ENCODE measurements at places on chromosomes 11 and 22.

GRCh38 chr11:12653729-12654128, 20.5 kb upstream of the TEAD1 start:
- DNase-seq, result no peak

- no peak for DNase-seq
Observed at GRCh38 chr22:44760476-44760875, 8.1 kb downstream of the ARHGAP8 start.

DNA sequence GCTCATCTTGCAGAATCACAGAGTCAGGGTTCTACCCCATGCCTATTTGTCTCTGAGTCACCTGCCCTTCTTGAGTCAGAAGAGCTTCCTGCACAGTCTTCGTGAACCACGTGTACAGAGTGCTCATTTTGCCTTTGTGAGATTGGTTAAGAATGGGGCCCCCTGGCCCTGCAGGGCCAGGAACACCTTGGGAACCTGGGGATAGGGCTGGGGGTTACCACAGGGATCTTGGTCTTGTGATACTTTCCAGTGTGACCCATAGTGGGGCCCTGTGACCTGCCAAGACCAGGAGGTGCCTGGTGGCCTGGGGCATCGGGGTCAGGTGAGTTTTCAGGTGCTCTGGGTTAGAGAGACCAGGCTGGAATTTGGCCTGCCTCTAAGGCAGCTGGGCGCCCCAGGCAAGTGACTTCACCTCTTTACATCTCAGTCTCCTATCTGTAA, 9.4 kb downstream of the TMPRSS13 start:
- no peak for DNase-seq

- no peak for DNase-seq
Observed at GRCh38 chr11:87459351-87459750, 421.6 kb downstream of the TMEM135 start.

DNA sequence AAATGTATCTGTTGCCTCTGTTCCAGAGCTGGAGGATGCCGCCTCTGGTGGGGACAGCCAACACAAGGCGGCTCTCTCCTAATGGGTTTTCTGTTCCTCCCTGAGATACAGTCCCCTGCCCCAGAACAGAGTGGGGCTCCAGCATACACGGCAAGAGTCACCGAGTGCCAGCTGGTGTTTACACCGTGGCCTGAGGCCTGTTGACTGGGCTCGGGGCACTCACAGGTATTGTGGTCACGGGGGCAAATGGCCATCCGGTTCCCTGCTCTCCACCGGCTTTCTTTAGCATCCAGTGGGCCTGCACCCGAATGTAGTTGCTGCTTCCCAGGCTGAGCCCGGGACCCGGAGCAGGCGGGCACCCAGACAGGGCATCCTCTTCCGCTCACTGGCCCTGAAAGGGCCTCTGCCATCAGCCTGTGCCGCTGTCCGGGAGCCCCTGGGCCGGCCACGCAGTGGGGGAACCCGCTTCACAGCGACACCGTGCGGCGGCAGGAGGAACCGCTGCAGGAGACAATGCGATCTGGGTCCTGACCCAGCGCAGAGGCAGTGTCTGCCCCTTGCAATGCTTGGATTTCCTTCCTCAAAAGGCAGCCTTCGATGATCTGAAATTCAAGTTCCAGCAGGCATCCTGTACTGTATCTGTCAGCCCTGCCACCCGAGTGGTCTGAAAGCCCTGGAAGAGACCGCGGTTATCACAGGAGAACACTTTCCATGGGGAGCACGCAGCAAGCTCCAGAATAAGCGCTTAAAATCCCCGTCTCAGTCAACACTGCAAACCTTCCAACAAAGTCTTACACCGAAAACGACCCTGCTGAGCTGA, 859 bp upstream of the KRTAP5-5 start:
- DNase-seq, result no peak
